Stimulated activated CD4-positive, alpha-beta T cell treated with anti-CD3 and anti-CD28 coated beads, Interleukin-1b, Interleukin-23, amount 100 ng/mL, for 4 hours (primary cell): ENCODE measurements at places on chromosomes 3 and 15.
A peak's percentile ranks its signal among the peaks of the same experiment; 100 is the strongest.

DNA sequence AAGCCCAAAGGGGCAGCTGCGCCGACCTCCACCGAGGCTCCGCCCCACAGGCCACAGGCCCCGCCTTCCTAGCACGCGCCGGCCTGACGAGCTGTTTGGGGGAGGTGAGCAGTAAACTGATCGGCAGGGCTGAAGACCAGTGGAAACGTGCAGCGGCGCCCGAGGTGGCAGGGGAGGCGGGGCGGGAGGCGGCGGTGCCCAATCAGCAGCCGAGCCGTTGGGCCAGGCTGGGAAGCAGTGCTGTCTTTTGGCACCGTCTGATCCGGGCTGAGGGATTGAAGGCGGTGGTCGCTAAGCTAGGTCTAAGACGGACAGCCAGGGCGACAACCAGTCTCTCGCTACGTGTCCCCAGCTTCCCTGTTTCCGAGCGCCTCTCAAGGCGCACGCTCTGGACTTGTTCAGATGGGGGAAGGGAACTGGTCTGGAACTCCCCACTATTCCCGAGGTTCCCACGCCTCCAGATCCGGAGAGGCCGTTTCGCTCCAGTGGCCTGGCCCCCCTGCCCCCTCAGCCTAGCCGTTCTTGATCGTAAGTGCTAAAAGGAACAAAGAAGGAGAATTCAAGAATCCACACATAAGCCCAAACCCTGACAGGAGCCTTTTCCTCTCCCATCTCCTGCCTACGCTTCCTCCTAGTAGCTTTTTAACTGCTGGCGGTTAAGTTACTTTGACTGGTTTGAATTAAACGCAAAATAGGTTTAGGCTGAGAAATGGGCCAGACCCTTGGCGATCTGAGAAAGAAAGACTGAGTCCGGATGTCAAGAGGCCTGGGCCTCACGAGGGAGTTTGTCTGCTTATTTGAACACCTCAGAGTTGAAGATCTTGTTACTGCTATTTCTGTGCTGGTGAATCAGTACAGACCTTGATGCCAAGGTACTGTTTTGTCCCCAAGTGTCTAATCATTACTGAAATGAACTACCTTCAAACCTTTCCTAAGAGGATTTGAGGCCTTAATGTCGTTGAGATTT is at the start of gene FMN1:
TSS of gene FMN1 (minus strand) at position 11 of the 967 bp plus-strand sequence. CDS start 39,800 bp downstream, outside the sequence.
- DNase-seq, result peak; percentile 86

- DNase-seq, result no peak
Measured at GRCh38 chr15:57861815-57862586, 155.5 kb downstream of the POLR2M start.

GRCh38 chr15:66184936-66185790 is 68.4 kb downstream of the MEGF11 start:
- no peak for DNase-seq

- DNase-seq, result no peak
Measured at GRCh38 chr3:85298032-85298431, 339.2 kb downstream of the CADM2 start.

DNA sequence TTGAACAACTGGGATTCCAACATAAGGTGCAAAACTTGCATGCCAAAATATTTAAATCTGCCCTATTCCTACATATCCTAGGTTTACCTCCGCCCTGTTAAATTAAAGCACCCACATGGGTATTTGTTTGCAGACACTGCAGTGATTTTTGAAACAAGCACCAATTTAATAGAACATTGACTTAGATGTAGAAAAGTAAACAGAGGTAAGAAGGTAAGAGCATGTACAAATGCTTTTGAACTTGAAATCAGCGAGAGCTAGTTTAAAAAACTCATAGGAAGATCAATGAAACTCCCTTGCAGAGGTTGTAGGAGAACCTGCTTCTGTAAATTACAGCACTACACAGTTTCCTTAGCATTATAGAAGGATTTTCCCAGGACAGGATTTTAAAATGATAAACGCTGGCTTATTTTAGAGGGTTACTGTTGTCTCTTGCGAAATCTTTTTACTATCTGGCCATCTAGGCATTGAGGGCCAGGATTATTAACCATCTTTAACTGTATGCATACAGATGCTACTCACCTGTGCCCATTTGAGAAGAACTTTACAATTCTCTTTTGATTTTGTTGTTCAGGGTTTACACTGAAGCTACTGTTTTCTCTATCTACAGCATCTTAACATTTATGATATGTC is 284.8 kb downstream of the FEZF2 start:
- no peak for DNase-seq

GRCh38 chr3:31733234-31733667 is 200.5 kb downstream of the STT3B start:
- DNase-seq, result no peak

DNA sequence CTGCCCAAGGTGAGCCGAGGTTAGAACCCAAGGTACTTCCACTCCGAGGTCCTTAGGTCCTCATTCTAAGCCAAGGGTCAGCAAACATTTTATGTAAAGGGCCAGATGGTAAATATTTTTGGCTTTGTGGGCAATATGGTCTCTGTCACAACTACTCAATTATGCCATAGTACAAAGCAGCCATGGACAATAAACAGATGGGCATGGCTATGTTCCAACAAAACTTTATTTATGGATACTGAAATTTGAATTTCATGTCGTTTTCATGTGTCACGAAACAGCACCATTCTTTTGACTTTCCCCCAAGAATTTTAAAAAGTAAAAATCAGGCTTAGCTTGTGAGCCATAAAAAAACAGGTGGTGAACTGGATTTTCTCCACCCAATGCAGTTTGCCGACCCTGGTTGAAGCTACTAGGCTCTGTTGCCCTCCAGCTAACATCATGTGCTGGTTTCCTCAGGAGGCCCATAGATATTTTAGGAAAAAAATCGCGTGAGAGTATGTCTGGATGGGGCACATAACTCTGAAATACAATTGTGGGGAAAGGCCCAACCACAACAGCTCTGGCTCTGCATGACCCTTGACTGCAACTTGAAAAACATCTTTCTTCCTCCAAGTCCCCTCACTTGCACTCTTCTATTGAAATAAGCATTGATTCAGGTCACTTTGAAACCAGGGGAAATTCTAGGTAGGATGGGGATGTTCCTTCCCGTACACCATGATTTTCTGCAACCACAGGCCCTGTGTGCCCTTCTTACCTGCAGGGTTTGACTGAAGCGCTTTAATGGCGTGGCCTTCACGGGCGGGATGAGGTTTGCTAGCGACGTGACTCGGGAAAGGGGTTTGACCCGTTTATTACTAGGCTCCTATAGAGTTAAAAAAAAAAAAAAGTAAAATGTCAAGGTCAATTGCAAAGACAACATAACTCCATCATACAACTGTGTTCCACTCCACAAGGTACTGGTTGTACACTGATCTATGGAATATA is 28.5 kb downstream of the ARHGEF3 start:
- no peak for DNase-seq

DNA sequence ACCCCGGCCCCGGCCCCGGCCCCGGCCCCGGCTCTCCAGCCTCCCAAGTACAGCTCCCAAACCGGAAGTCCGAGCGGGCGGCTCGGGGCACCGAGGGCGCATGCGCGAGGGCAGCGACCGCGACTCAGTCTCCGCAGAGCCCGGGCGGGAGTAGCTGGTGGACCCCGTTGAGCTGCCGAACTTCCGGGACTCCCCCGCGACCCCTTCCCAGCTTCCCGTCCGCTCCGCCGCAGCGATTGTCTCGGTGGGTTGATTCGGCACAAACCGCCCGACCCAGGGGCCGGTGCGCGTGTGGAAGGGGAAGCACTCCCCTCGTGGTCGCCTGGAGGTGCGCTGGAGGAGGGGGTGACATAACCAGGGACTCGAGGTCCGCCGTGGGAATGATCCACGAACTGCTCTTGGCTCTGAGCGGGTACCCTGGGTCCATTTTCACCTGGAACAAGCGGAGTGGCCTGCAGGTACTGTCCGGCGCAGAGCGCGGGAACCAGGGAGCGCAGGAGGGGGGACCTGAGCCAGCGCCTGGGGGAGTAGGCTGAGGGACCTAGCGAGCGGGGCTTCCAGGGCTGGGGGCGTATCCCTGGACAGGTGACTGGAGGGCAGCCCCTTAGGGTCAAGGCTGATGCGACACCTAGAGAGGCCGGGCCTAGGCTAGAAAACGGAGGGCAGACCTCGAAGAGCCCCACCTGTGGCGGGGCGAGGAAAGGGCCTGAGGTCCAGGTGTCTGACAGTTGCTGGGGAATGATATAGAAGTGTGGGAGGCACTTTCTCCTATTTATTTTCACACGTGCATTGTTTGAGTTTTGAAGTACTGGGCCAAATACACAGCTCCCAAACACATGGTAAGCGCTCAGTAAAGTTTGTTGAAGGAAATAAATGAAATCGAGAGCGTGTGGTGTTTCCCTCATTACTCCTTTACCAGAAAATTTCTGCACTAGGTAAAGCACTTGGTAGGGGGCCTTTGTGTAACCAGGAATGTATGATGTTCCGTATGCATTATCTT is at the start of the genes TUBGCP4 and ZSCAN29:
TSS of gene TUBGCP4 (plus strand) at position 127 of the 1,000 bp plus-strand sequence. CDS start at position 381, 254 bp downstream.
TSS of gene ZSCAN29 (minus strand) at position 69 of the 1,000 bp plus-strand sequence. CDS start 1,130 bp downstream, outside the sequence.
- peak; percentile 59 for DNase-seq

DNA sequence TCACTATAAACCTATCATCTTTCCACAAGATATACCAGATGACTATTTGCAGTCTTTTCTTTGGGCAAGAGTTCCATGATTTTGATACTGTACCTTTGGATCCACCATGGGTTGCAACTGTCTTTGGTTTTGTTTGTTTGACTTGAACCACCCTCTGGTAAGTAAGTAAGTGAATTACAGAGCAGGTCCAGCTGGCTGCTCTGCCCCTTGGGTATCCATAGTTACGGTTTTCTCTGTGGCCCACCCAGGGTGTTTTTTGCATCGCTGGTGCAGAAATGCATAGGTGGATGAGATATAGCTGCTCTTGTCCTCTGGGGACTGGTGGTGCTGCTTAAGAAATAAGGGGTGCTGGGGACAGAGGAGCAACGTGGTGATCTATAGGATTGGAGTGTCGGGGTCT is 33.8 kb downstream of the CHDH start:
- no peak for DNase-seq

- no peak for DNase-seq
Measured at GRCh38 chr15:26807517-26808427, 34.9 kb upstream of the GABRB3 start.
